ENCODE measurements at places on chromosomes 2 and 18. TPM values are rescaled to one million over a fixed set of nuclear protein-coding genes. Genes with fewer than 3 reads are reported as not detected.

The C1QL2 gene
- not detected for total RNA-seq

The DYTN gene
- total RNA-seq: not detected

The KCNK3 gene
- 0.13 TPM for total RNA-seq

The DES gene
- 0.80 TPM for total RNA-seq

DNA sequence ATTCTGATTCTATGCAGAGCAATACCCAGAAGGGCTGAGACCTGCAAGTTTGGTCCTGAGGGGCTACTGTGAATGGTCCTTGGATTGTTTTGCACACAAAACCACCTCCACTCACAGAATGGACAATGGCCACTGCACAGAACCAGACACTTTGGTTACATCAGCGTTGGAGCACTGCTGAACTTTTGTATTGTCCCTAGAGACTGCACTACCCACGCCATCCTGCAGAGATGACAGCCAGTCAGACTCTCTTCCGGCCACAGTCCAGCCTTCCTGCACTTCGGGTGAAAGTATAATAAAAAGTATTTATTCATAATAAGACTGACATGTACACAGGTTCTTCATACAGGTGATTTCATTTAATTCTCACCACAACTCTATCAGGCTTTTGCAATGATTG is 35.7 kb downstream of the CELF4 start:
- no peak for DNase-seq

- no peak for DNase-seq
These were observed 67.7 kb downstream of the DPP4 start for GRCh38 chr2:162006337-162006736.

DNA sequence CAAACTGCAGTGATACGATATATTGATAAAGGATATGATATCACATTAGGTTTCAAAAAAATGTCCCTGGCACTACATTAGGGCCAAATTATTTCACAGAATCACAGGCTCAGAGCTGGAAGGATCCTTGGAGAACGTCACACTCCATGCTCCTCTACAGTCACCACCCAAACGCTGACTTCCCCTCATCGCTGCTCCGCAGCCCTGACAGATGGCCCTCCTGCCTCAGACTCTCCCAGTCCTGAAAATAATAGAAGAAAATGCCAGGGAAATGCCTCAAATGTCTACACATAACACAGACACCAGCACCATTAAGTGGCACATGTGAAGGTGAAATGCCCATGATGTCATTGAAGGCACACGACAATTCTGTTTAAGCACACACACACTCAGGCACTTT is 72.0 kb downstream of the ZNF521 start:
- DNase-seq: no peak

All from GM12878 (cell line).